Gastroesophageal sphincter (tissue), 4 donors: ENCODE measurements at places on chromosomes 7 and 10.

- H3K4me3 ChIP-seq, result no peak overlapping the region
- ATAC-seq, result no peak
- no peaks in the 10 kb centered on the region for H3K27me3 ChIP-seq
- H3K4me1 ChIP-seq, result no peaks in the 10 kb centered on the region
- H3K36me3 ChIP-seq, result no peaks in the 10 kb centered on the region
These were observed 334.8 kb downstream of the GLRX3 start for GRCh38 chr10:130470973-130471372.

- no peak overlapping the region for H3K4me3 ChIP-seq
- H3K27ac ChIP-seq, result no peak overlapping the region
- no peaks in the 10 kb centered on the region for H3K27me3 ChIP-seq
- H3K36me3 ChIP-seq, result no peaks in the 10 kb centered on the region
These were observed 226.6 kb upstream of the BMPER start for GRCh38 chr7:33678569-33679335.

GRCh38 chr7:36051501-36051900 is 101.6 kb upstream of the EEPD1 start:
- no peaks in the 10 kb centered on the region for H3K4me1 ChIP-seq
- no peaks in the 10 kb centered on the region for H3K27me3 ChIP-seq
- no peaks in the 10 kb centered on the region for H3K36me3 ChIP-seq
- ATAC-seq, result no peak
- no peak overlapping the region for H3K27ac ChIP-seq

GRCh38 chr10:96292971-96293920 is 11.0 kb upstream of the DNTT start:
- ATAC-seq, result peak; percentile 72
- no peaks in the 10 kb centered on the region for H3K27me3 ChIP-seq
- H3K4me3 ChIP-seq, result no peak overlapping the region
- no peaks in the 10 kb centered on the region for H3K4me1 ChIP-seq
- no peaks in the 10 kb centered on the region for H3K36me3 ChIP-seq

- H3K4me3 ChIP-seq, result no peak overlapping the region
- H3K4me1 ChIP-seq, result no peaks in the 10 kb centered on the region
- H3K36me3 ChIP-seq, result no peaks in the 10 kb centered on the region
- no peak for ATAC-seq
- no peaks in the 10 kb centered on the region for H3K27me3 ChIP-seq
These were observed 53.6 kb downstream of the SEC61G start for GRCh38 chr7:54705436-54705835.

DNA sequence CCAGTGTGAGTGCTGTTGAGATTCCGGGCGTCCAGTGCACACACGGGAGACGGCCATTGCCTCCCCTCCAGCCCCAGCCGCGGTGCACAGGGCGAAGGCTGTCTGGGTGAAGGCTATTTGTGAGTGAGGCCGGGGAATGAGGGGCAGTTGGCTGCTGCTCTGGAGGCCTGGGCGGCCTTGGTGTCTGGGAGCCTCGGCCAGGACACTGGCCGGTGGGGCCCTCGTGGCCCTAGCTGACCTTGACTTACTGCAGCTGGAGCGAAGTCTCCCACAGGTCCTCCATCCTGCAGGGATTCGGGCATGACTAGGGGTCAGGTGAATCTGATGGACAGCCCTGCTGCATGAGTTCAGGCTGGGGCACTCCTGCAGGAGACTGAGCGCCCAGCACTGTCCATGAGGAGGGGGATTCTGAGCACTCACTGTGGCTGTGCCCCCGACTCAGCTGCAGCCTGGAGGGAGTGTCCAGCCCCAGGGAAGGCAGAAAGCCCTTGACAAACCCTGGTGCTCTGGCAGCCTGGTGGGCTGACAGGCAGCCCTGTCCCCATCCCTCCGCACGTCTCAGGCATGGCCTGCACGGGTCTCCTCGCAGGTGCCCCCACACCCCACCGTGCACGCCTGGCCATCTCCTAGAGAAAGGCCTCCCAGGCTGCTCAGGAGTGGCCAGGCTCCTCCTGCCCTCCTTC is 52.7 kb upstream of the FAM20C start:
- no peaks in the 10 kb centered on the region for H3K36me3 ChIP-seq
- no peaks in the 10 kb centered on the region for H3K27me3 ChIP-seq
- no peak overlapping the region for H3K4me3 ChIP-seq
- no peak overlapping the region for H3K27ac ChIP-seq

DNA sequence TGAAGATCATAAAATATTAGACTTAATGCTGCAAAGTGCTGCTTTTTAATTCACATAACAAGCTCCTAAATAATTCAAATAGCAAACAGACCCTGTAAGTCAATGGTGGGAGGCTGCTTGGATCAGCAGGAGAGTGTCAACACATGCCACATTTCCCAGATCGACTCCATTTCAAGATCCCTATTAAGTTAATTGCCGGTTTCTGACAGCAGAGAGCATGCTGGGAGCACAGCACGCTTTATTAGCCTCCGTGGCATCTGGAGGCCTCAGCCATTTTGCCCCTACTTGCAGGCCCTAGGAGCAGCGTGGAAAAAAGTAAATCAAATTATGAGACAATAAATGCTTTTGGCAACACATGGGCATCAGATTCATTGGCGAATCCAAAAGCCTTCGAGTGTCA is 201.0 kb downstream of the EMX2 start:
- no peaks in the 10 kb centered on the region for H3K36me3 ChIP-seq
- no peak for ATAC-seq
- H3K27me3 ChIP-seq, result peaks cover 22% of the 10 kb centered on the region
- no peak overlapping the region for H3K27ac ChIP-seq
- no peak overlapping the region for H3K4me3 ChIP-seq
- H3K4me1 ChIP-seq, result no peaks in the 10 kb centered on the region

DNA sequence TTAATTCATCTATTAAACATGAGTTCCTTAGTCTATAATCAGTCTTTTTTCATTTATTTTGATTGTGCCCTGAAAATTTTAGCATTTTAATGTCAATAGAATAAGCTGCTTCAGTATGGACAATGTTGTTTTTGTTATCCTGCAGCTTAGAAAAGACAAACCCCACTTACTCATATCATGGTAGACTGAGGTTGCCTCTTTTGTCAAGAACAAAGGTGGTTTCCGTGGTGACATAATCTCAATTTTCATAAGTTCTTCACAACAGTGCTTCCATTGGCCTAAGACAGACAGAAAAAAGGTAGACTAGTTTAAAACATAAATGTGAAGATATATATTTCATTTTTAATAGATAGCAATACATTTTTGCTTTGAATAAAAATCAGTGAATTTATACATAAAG is 69.1 kb downstream of the RTKN2 start:
- no peaks in the 10 kb centered on the region for H3K4me1 ChIP-seq
- H3K4me3 ChIP-seq, result no peak overlapping the region
- ATAC-seq, result no peak
- no peaks in the 10 kb centered on the region for H3K27me3 ChIP-seq
- no peaks in the 10 kb centered on the region for H3K36me3 ChIP-seq

GRCh38 chr10:47378183-47378510 is 5.9 kb downstream of the ZNF488 start:
- peaks cover 12% of the 10 kb centered on the region for H3K4me1 ChIP-seq
- ATAC-seq, result no peak
- no peak overlapping the region for H3K27ac ChIP-seq
- peaks cover 40% of the 10 kb centered on the region for H3K27me3 ChIP-seq
- no peak overlapping the region for H3K4me3 ChIP-seq

- ATAC-seq, result no peak
- no peak overlapping the region for H3K27ac ChIP-seq
- H3K4me1 ChIP-seq, result no peaks in the 10 kb centered on the region
- H3K4me3 ChIP-seq, result no peak overlapping the region
These were observed 131.7 kb downstream of the SORCS1 start for GRCh38 chr10:107032700-107033401.

DNA sequence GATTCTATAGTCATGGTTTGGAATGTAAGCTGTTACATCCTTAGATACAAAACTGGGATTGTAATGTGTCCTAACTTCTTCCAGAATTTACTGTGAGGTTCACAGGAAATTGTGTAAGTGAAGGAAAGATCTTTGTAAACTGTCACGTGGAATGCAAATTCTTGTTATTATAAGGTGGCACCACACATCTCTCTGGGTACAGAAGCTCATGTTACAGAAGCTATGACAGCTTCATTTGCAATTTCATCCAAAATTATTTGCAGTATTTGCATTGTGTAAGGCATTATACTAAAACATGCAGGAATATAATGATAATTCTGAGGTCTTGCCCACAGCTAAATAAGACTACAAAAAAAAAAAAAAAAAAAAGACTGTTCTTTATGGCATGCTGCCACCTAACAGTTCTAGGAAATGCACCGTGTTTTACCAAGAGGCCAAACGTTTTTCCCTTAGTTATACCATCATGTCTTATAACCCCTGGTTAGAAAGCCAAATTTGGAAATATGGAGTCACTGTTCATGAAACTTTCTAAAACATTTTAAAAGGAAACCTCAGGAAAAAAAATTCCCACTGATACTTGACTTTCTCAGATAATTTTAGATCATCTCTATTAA is 17.6 kb downstream of the MINDY3 start:
- H3K27me3 ChIP-seq, result no peaks in the 10 kb centered on the region
- H3K4me3 ChIP-seq, result no peak overlapping the region
- H3K4me1 ChIP-seq, result no peaks in the 10 kb centered on the region
- no peak overlapping the region for H3K27ac ChIP-seq
- ATAC-seq, result no peak

GRCh38 chr7:116802746-116803152 is 59.6 kb upstream of the CAPZA2 start:
- no peaks in the 10 kb centered on the region for H3K27me3 ChIP-seq
- no peak overlapping the region for H3K4me3 ChIP-seq
- no peak overlapping the region for H3K27ac ChIP-seq
- H3K36me3 ChIP-seq, result no peaks in the 10 kb centered on the region

GRCh38 chr7:2924866-2925840 is 81.0 kb upstream of the GNA12 start:
- H3K27me3 ChIP-seq, result peaks cover 60% of the 10 kb centered on the region
- H3K36me3 ChIP-seq, result no peaks in the 10 kb centered on the region
- no peak for ATAC-seq
- H3K4me3 ChIP-seq, result no peak overlapping the region
- H3K27ac ChIP-seq, result no peak overlapping the region
- no peaks in the 10 kb centered on the region for H3K4me1 ChIP-seq

DNA sequence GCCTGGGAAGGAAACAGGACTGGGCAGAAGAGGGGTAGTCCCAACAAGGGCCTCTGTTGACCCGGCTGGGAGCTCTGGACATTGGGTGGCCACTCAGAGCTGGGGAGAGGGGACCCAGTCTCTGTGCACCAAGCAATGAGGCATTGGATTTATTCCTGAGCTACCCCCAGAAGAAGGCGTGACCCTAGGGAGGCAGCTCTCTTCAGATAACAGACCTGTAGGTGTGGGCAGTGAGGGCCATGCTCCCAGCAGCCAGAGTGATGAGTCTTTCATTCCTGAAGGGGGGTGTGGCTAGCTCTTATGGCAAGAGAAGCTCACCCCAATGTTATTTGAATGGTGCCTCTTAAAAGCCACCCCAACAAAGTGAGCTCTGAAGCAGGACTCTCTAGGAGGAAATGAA is 20.4 kb downstream of the TEX36 start:
- no peak overlapping the region for H3K4me3 ChIP-seq
- no peaks in the 10 kb centered on the region for H3K27me3 ChIP-seq
- no peaks in the 10 kb centered on the region for H3K4me1 ChIP-seq
- H3K27ac ChIP-seq, result no peak overlapping the region
- ATAC-seq, result no peak

DNA sequence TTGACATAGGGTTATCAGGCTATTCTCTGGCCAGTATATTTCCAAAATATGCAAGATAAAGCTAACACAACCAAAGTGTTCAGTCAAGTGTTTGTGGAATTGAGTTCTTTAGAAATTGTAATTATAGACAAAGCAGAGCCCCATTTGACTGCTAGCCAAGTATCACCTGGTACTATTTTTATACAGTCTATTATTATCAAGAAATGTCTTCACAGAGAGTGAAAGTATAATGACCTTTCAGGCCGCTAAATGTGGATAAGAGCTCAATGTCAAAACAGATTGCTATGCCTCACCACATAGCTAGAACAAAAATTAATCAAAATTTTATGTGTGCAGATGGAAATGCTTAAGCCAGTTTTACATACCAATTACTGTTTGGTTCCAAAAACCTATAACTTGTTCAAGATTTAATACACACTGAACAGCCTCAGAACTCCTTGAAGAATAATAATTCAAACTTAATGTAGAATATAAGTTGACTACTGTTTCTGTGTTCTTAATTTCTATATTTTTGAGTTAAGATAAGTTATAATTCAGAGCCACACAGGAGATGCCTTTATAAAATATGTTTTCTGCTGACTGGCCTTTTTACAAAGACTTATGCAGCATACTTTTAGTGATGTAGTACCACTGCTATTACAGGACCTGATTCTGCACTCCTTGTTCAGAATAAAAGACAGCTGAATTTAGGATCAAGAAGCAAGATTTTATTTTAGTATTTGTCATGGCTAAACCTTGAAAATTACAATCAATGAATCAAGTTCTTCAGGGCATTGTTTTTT is 31.0 kb downstream of the PRPS1L1 start:
- no peaks in the 10 kb centered on the region for H3K36me3 ChIP-seq
- no peaks in the 10 kb centered on the region for H3K27me3 ChIP-seq
- H3K27ac ChIP-seq, result no peak overlapping the region
- H3K4me1 ChIP-seq, result no peaks in the 10 kb centered on the region
- no peak overlapping the region for H3K4me3 ChIP-seq
- ATAC-seq, result no peak

GRCh38 chr7:15780271-15780670 is 93.8 kb upstream of the MEOX2 start:
- H3K4me1 ChIP-seq, result peaks cover 15% of the 10 kb centered on the region
- no peak overlapping the region for H3K4me3 ChIP-seq
- H3K36me3 ChIP-seq, result no peaks in the 10 kb centered on the region
- no peak for ATAC-seq
- no peak overlapping the region for H3K27ac ChIP-seq

DNA sequence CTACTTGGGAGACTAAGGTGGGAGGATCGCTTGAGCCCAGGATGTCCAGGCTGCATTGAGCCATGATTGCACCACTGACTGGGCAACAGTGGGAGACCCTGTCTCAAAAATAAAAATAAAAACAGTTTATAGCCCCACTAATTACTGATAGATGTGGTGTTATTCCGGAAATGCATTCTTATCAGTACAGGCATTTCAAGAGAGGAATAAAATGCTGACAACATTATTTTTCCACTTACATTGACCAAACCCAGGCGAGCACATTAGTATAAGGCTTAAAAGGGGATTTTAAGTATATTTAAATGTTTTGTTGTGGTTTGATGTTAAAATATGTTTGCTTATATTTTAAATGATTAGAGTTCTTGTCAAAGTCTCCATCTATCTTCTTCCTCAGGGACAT is 359.5 kb downstream of the PLXDC2 start:
- no peak for ATAC-seq
- no peaks in the 10 kb centered on the region for H3K4me1 ChIP-seq
- no peaks in the 10 kb centered on the region for H3K27me3 ChIP-seq
- no peak overlapping the region for H3K27ac ChIP-seq
- no peaks in the 10 kb centered on the region for H3K36me3 ChIP-seq
